ENCODE measurements at places on chromosomes 4 and X.
A peak's percentile ranks its signal among the peaks of the same experiment; 100 is the strongest.

DNA sequence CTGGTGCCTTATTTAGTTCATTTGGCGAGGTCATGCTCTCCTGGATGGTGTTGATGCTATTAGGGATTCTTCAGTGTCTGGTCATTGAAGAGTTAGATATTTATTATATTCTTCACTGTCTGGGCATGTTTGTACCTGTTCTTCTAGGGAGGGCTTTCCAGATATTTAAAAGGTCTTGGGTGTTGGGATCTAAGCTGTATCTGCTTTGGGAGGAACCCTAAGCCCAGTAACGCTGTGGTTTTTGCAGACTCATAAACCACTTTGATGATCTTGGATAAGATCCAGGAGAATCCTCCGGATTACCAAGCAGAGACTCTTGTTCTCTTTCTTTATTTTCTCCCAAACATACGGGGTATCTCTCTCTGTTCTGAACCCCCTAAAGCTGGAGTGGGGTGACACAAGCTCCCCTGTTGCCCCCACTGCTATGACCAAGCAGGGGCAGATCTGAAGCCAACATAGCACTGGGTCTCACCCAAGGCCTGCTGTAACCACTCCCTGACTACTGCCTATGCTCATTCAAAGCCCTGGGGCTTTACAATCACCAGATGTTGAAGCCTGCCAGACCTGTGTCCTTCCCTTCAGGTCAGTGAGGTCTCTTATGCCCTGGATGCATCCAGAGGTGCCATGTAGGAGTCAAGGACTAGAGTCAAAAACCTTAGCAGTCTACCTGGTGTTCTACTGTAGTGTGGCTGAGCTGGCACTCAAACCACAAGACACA is 187.6 kb downstream of the GUCY2F start:
- DNase-seq: no peak

DNA sequence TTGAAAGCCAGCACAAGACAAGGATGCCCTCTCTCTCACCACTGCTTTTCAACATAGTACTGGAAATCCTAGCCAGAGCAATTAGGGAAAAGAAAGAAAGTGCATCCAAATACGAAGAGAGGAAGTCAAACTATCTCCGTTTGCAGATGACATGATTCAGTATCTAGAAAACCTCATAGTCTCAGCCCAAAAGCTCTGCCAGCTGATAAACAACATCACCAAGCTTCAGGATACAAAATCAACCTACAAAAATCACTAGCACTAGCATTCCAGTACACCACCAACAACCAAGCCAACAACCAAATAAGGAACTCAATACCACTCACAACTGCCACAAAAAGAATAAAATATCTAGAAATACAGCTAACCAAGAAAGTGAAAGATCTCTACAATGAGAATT is 38.6 kb downstream of the COX7B2 start:
- DNase-seq: no peak

GRCh38 chrX:100973411-100973810 is 3.9 kb downstream of the ARL13A start:
- DNase-seq: no peak

GRCh38 chr4:70667740-70668535 is 1.6 kb upstream of the JCHAIN start:
- DNase-seq: no peak

DNA sequence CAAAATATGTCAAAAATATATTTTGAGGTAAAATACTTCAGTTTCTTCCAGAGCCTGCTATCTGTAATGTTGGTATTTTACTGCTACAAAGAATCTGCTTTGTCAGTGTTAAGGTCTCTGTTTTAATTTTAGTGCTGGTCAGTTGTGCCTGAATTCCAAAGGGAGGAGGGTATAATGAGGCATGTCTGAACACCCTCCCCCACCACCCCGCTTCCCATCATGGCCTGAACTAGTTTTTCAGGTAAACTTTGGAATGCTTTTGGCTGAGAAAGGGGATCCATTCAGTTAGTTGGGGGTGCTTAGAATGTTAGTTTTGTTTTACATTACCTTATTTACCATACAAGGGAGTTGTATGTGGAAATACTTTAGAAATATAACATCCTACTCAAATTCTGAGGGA is 158.5 kb downstream of the MID1IP1 start:
- DNase-seq: no peak

DNA sequence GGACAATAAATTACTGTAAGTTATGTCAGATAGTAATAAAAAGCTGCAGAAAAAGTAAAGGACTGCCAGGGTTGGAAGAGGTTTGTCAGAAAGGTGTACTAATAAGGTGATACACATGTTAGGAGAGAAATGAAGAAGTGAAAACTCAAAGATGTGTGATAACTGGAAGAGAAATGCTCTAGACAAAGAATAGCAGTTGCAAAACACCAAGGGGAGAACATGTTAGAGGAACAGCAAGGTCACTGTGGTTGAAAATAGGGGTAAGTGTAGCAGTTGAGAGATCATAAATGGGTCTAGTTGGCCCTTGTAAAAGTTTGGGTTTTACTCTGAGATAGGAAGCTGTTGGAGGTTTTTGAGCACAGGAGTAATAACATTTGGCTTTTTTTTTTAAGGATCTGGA is 46.9 kb downstream of the HSPA4L start:
- no peak for DNase-seq

GRCh38 chr4:87036713-87037112 is 101.9 kb downstream of the AFF1 start:
- DNase-seq: no peak

GRCh38 chr4:38180456-38180855 is 220.3 kb downstream of the PTTG2 start:
- peak; percentile 52 for DNase-seq

DNA sequence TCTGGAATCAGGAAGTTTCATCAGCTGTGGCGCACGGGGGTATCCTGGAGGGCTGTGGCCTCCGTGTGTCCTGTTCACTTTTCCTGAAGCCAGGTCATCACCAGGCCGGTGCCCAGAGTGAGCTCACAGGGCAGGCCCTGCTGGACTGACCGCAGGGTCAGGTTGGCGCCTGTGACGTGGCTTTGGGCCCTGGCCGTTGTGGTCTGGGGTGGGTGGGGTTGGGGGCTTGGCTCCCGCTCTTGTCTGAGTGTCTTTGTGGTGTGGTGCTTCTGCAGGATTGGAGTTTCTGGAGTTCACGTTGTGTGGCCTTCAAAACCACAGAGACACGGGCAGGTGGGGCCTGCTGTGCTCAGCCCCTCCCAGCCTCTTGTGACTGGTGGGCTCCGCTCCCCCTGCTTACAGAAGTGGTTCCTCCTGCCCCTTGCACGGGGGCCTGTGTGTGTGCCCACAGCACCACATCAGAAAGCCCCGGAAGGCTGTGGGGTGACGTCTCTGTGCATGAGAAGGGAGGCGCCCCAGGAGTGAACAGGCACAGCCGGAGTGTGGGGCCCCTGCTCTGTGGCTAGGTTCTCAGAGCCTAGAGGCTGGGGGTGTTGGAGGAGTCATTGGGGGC is 9.5 kb downstream of the RGS12 start:
- DNase-seq: peak; percentile 32

GRCh38 chr4:7192252-7193029 is at the start of gene SORCS2:
Gene SORCS2, plus strand, starts transcription at chr4:7192538.
- peak; percentile 50 for DNase-seq

DNA sequence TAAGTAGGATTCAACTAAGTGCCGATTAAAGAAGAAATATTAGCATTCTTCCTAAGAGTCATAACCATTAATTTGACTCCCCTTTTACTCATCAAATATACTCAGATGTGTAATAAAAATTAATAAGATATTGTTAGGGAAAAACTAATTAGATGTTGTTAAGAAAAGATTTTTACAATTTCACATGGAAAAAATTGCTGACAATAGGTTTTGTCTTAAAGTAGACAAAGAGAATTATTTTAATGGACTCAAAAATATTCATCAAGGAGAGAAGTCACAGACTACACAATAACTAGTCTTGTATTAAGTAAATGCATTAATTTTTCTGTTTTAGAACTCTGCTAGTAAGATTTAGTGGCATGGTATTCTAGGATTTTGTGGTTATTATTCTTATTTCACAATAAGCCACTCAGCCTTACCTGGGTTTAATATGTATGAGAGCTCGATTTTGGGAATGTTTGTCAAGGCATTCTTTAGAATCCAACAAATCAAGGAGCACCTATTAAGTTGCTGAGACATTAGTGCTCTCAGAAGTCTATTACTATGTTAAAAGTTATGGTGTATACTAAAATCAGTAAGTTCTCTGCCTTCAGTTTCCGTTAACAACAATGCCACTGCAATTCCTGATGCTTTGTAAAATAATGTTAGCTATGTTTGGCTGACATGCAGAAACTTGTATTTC is 110.2 kb upstream of the UGT8 start:
- no peak for DNase-seq

GRCh38 chr4:138182838-138183426 is 59.2 kb downstream of the SLC7A11 start:
- DNase-seq: peak; percentile 18

DNA sequence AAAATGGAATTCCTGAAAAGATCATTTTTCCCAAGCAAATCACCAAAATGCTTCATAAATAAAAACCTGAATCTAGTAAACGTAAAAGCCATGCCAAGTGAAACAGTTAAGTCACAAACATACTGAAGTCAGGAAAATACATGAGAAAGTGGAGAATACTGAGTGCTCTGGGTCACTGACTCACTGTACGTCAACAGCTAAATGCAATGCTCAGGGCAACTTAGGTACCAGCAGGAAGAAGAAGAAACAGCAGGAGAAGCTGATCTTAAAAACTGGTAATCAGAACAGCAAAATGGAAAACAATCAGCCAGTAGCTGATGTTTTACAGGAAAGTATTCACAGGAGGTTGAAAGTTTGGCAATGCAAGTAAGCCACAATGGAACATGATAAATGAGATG is 252.6 kb upstream of the ETNPPL start:
- DNase-seq: no peak

- no peak for DNase-seq
Observed at GRCh38 chr4:132572210-132572609, 576.9 kb upstream of the PCDH10 start.

- no peak for DNase-seq
Observed at GRCh38 chrX:132101799-132102198, 26.0 kb downstream of the FRMD7 start.

GRCh38 chrX:136146614-136147314 is 569 bp upstream of the FHL1 start:
- DNase-seq: no peak

DNA sequence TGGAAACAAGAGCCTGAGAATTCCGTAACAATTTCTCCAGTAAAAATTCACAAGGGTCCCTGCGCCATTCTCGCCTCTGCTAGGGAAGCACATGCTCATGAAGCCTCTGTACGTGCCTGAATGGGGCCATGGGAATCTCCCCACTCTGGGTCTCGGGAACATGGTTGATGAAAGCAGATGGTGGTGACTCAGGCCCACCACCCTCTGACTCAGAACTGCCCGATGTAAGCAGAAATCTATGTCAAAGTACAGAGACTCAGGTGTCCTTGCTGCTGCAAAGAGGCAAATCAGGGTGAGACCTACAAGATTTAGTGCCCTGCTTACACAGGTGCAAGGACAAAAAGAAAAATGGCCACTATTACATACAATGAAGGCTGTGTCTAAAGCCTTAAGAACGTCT is 65.0 kb downstream of the SCD5 start:
- DNase-seq: no peak

- DNase-seq: no peak
Observed at GRCh38 chr4:122762520-122762919, 30.0 kb downstream of the BBS12 start.

DNA sequence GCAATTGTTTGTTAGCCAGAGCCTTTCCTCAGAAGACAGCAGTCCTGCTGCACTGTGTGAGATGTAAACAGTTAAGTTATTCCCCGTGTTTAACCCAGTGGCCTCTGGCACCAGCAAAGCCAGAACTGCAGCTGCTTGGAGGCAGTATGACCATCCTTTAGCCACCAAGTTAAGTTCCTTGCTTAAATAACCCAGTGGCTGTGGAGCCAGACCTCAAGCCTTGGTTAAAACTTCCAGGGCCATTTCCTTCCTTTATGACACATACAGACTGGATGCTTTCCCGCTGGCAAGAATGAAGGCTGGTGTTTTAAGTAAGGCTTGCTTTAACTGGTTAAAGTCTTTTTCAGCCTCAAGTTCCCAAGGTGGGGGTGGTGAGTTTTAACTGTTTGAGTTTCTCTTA is 379.8 kb downstream of the DCAF12L2 start:
- DNase-seq: no peak

DNA sequence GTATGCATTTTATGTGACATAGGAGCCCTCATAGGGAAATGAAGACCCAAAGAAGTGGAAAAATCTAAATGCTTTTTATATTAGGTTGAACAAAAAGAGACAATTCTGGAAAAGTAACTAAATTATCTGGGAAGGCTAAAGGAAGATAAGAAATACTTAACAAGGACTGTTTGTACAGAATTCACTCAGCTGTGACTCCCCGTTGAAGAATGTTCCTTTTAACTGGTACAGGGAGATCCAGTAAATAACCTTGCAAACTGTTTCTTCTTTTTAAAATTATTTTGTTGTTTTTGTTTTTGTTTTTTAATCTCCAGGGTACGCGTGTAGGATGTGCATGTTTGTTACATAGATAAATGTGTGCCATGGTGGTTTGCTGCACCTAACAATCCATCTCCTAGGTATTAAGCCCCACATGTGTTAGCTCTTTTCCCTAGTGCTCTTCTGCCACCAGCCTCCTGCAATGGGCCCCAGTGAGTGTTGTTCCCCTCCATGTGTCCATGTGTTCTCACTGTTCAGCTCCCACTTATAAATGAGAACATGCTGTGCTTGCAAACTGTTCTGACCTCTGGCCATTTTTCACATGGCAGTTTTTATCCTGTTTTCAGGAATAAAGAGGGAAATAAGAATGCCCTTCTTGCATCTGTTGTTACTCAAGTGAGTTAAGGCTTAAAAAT is 81.7 kb downstream of the PWWP3B start:
- no peak for DNase-seq

GRCh38 chrX:1546691-1547251 is 9.8 kb upstream of the P2RY8 start:
- DNase-seq: no peak

DNA sequence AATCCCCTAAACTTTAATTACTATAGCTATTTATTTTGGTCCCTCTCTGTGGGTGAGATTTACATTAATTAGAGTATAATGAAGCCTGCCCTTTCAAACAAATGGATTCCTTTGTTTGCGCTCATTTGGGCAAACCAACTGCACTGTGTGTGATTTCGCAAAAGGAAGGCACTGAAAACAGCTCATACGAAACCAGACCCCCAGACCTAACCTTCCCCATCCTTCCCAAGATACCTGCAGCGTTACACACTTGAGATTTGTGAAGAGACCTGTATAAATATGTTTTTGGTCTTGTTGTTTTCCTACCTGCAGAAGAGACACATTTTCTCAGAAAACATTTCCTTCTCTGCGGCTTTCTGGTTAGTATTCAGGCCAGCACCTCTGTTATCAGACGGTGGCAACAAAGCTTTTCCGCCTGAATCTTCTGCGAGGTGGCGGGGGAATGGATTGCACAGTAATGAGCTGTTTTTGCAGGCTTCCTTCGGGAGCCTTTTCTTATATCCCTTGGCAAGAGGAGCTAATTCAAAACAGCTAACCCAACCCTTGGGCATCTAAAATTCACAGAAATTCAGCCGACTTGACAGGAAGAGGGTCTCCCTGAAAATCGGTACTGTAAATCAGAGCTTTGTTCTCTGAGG is 47.6 kb downstream of the CBLL2 start:
- no peak for DNase-seq

DNA sequence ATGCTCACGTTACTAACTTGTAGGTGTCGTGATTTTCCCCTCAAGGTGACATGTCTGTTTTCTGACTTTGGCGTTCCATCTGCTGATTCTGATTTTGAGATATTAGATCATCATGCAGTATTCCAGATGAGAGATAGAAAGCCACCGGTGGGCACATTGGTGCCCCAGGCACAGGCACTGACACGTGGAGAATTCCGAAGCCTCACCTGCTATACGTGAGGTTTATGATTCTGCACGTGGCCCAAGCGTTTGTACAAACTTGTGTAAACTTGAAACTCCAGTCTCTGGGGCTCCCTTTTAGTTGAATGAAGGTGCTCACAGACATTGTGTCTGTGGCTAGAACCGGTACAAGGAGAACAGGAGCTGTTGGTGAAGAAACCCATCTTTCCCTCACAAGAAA is 81.1 kb downstream of the TENM3 start:
- no peak for DNase-seq

Data from SW480 (cell line).